Activated CD8-positive, alpha-beta T cell treated with anti-CD3 and anti-CD28 coated beads, Interleukin-2, amount 10 ng/mL, durations not matched to agents 7 days and 5 days (primary cell): ENCODE measurements at places on chromosomes 13 and 19.

GRCh38 chr13:20799726-20800416 lies 26.1 kb upstream of the EEF1AKMT1 start:
- DNase-seq: no peak

- no peak for DNase-seq
These were observed 68.3 kb downstream of the SLC6A16 start for GRCh38 chr19:49256691-49257090.

- DNase-seq: no peak
These were observed 96.1 kb downstream of the WTIP start for GRCh38 chr19:34577531-34578101.

GRCh38 chr19:46616631-46617322 lies 8.1 kb downstream of the PTGIR start:
- DNase-seq: peak; percentile 60

GRCh38 chr19:48672994-48673393 lies at the start of gene NTN5:
NTN5 (minus strand) TSS chr19:48673017; CDS start chr19:48670986, 2,031 bp downstream.
- DNase-seq: no peak

GRCh38 chr13:50403311-50403710 lies 388.1 kb downstream of the KCNRG start:
- no peak for DNase-seq

- no peak for DNase-seq
These were observed at the start of gene TNFSF11 for GRCh38 chr13:42574011-42574410. TNFSF11 (plus strand) TSS chr13:42574152; CDS start chr13:42574304, 152 bp downstream.

- no peak for DNase-seq
These were observed 947 bp downstream of the ATP4B start for GRCh38 chr13:113656831-113657671.

DNA sequence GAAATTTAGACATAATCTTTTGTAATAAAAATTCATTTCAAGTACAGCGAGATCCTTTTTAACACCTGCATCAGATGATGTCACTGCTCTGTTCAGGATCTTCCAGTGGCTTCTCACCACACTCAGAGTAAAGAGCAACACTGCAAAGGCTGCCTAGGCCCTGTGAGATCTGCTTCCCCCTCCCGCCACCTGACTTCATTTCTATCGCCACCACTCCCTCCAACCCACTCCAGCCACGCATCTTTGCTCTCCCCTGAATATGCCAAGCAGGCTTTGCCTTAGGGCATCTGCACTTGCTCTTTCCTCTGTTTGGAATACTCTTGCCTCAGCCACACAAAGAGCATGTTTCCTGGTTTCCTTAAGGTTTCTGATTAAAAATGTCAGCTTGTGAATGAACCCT lies 58.3 kb downstream of the MBNL2 start:
- DNase-seq: no peak

DNA sequence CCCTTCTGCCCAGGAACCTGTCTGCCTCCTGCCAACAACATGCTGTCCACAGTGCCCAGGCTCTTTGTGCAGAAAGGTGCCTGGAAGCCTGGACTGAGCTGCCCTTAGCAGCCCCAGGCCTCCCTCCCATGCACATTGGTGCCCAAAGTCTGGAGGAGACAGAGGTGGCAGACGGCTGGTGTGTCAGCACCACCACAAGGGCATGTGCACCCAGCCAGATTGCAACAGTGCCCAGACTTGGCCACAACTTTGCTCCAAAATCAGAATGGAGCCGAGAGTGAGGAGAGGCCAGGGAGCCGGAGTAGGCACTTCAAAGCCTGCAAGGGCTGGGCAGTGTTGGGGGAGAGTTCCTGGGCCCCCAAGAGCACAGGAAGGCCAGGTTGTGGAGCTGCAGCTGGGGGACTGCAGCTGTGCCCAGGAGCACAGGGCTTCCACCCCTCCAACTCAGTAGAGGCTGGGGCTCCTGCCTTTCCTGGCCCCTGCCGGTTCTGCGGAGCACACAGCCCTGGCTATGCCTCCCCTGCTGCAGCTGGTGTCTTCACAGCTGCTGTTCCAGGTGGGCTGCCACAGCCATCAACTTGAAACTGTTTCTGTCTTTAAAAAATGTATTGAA lies 1255.8 kb downstream of the SLITRK5 start:
- DNase-seq: no peak

GRCh38 chr19:16085115-16085514 lies 8.8 kb downstream of the TPM4 start:
- no peak for DNase-seq

- no peak for DNase-seq
These were observed 30.5 kb downstream of the STOML3 start for GRCh38 chr13:38960175-38960574.

DNA sequence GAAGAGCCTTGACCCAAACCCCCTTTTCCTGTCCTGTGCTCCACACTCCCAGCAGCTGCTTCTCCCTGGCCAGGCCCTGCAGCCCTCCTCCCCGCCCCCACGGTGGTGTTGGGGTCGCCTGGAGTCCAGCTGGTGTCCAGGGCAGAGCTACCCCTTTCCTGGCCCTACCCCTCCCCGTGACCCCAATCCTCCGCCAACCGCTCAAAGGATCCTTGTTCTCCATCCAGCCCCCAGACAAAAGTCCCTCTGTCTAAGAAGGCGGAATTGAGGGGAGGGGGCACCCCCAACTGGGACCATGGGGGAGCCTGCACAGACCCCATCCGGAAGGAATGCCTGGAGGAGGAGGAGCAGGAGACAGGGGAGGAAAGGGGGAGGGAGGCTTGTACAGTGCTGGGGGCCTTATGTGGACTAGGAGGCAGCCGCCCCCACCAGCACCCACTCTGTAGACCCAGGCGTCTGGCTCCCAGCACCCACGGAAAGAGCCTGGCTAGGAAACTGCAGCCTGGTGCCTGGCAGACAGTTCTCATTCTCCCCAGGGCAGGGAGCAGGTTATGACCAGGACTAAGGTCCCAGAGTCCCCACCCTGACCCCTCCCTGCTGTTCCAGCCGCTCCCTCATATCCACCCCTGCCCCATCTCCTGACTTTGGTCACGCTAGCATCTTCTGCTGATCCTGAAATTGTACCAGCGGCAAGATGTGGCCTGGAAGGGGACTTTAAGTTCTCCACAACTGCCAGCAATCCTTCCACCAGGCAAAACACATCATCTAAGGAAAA lies at the start of gene FXYD3:
TSS of gene FXYD3 (plus strand) at position 647 of the 775 bp plus-strand sequence. CDS start 3,554 bp downstream, outside the sequence.
- no peak for DNase-seq

DNA sequence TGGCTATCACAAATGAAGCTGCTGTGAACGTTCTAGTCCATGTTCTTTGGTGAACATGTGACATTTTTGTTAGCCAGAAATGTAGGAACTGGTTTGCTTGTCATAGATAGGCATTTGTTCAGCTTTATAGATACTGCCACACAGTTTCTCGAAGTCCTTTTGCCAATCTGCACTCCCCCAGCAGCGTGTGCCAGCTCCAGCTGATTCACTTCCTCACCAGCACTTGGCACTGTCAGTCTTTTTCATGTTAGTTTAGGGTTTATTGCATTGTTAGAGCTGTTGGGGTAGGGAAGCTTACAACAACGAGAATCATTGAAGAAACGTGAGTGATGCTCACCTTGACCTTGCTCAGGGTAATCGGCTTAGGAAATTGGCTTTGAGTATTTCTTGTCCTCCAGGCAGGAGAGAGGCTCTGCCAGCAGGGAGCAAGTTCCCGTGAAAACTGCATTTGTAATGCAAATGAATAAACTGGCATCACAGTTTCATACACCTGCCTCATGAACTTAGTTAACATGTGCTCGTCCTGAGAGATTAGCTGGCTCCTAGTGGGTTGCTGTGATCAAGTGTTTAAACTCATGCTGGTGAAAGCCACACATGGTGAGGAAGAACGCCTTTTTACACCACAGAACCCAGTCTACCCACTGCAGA lies 83.9 kb downstream of the ING1 start:
- DNase-seq: no peak

- DNase-seq: no peak
These were observed 72.5 kb upstream of the XPO4 start for GRCh38 chr13:20974981-20975585.

DNA sequence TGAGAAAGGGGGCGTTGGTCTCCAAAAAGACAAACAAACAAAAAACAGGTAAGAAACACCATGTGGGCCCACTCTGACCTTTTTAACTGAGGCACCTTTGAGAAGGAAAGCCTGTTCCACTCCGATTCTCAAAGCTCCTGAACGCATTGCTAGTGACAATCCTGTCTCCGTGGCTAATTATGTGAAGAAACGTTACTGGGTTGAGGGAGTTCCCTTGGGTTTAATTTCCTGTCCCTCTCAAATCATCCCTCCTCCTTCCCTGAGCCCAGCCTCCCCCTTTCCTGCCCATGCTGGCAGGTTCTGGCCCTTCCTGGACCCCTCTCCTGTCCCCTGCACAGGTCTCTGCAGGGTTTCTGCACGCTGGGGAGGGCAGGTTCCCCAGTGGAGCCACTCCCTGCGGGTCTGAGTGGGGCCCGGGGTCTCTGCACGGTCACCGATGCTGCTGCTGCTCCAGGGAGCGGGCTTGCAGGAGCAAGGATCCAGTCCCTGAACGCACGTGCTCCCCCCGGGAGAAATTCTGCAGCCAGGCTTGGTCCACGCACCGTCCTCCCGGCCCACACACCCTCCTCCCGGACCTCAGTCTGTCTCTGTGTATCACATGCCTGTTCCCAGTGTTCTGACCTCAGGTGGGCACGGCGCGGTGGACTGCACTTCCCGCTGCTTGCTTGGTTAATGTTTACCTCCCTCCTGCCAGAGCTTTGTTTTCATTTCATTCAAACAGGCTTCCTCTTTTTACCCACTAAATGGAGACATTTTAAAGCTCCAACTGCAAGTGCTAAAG lies 76.4 kb upstream of the MCF2L start:
- DNase-seq: no peak

GRCh38 chr13:31756346-31756745 lies 17.0 kb downstream of the RXFP2 start:
- DNase-seq: no peak

GRCh38 chr19:13931391-13932148 lies 6.6 kb downstream of the PODNL1 start:
- no peak for DNase-seq

GRCh38 chr13:25783601-25784024 lies 268.2 kb downstream of the SHISA2 start:
- no peak for DNase-seq

DNA sequence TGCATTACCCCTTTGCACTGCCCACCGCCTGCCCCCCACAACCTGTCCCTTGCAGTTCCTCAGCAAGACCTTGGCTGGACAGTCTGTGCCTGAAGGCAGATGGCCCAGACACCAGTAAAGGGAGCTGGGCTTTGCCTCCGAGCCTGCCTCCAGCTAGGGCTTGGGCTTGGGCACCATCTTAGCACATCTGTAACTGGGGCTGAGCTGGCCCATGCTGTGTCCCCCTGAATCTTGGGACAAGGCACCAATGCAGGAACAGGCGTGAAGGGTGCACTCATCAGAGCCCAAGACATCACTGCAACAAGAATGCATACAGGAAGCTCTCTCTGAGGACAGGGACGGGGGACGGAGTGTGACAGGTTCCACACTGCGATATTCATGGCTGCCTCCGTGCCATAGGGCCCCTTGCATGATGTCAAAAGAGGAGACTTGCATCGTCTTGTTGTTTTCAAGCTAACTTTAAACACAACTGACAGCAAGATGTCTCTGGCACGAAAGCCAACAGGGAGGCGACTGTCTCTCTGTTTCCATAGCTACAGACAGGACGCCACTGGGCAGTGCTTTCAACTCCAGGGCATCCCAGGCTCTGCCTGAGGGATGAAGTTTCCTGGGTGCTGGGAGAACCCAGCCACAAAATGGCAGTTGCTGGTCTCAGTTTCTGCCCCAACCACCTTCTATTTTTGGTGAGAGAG lies 8.7 kb upstream of the CHST8 start:
- no peak for DNase-seq

DNA sequence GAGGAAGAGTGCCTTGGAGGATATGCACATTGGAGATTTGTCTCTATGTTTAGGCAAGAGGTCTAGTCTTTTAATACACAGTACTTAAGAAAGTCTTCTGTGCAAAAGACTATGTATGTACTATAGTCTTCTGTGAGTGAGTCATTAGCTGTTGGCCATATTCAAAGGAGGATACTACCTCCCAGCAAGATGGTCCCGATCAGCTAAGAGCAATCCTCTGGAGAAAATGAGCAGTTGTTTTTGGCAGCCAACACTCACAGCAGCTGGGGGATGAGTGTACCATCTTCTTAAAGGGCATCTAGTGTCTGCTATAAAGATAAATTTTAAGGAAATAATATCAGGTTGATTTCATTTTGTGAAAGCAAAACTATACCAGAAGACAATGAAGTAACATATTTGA lies 487.8 kb downstream of the KCTD12 start:
- DNase-seq: no peak

DNA sequence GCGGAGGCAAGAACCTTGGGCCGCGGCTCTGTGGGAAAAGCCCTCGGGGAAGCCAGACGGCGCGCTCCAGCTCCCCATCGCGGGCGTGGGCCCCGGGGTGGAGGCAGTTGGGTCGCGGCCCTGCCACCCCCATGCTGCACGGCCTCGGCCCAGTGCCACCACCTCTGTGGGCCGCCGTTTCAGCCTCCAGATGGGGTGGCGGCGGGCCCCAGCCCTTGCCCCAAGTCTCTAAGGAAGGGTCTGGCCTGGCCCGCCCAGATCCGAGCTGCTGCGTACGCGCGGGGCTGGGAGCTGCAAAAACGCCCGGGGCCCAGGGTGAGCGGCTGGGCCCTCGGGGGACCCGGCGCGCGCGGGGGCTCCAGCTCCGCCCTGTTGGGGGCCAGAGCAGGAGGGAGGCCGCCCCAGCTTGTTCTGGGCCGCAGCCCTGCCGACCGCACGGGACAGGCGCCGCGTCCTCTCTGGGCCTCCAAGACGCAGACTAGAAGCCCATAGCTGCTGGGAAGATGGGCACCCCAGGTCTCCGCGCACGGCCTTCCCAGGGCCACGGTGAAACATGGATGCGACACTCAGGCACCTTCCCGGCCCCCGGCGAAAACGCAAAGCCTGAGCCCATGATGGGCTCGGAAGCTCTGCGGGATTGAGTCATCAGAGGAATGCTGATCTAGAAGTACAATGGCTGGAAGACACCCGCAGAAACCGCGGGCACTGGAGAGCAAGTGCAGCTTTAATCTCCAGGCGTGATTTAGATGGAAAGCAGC lies 110.1 kb downstream of the KCTD15 start:
- no peak for DNase-seq
